Activated naive CD8-positive, alpha-beta T cell treated with anti-CD3 and anti-CD28 coated beads, Interleukin-2, amount 50 U/mL, for 24 hours (primary cell): ENCODE measurements at places on chromosomes 2 and 18.

- DNase-seq: no peak
Observed at GRCh38 chr2:113276761-113277425, 1.8 kb downstream of the PAX8 start.

DNA sequence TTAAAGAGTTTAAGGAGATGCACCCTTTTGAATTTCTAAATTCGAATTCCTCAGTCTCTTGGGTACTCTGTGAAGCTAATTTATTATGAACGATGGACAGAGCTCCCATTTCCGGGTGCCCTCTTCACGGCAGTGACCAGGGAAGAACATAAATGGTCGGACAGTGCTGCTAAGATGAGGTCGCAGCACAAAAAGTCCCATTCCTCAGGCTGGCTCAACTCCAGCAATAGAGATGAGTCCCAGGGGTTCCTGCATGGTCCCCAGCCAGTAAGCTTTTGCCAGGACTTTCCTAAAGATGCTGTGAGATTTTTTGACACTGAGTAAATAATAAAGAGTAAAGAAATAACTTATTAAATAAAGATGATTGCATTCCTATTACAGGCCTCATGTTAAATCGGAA, 43.0 kb upstream of the STK39 start:
- DNase-seq: no peak

GRCh38 chr18:58194028-58194427, 150.0 kb downstream of the NEDD4L start:
- DNase-seq: no peak

- DNase-seq: no peak
Observed at GRCh38 chr2:128279786-128280157, 38.9 kb downstream of the HS6ST1 start.

GRCh38 chr2:112660138-112660537, 14.4 kb downstream of the SLC20A1 start:
- no peak for DNase-seq

DNA sequence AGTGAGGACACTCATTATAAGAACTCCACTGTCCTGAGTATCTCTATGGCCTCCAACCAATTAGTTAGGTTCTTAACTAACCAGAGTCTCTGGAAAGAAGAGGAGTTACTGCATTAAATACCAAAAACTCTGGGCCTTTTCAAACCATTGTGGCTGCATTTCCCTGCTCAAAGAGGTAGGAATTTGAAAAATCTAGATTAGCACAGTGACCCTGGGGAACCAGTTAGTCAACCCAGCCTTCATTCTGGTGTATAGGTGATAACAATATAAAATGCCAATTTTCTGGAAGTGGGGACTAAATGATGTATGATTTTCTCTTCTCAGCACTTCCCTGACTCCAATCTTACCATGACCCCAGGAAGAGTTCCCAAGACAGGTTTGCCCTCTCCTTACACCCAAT, 287.8 kb upstream of the SETBP1 start:
- DNase-seq: no peak

GRCh38 chr2:23622966-23623675, 238.1 kb downstream of the KLHL29 start:
- no peak for DNase-seq

DNA sequence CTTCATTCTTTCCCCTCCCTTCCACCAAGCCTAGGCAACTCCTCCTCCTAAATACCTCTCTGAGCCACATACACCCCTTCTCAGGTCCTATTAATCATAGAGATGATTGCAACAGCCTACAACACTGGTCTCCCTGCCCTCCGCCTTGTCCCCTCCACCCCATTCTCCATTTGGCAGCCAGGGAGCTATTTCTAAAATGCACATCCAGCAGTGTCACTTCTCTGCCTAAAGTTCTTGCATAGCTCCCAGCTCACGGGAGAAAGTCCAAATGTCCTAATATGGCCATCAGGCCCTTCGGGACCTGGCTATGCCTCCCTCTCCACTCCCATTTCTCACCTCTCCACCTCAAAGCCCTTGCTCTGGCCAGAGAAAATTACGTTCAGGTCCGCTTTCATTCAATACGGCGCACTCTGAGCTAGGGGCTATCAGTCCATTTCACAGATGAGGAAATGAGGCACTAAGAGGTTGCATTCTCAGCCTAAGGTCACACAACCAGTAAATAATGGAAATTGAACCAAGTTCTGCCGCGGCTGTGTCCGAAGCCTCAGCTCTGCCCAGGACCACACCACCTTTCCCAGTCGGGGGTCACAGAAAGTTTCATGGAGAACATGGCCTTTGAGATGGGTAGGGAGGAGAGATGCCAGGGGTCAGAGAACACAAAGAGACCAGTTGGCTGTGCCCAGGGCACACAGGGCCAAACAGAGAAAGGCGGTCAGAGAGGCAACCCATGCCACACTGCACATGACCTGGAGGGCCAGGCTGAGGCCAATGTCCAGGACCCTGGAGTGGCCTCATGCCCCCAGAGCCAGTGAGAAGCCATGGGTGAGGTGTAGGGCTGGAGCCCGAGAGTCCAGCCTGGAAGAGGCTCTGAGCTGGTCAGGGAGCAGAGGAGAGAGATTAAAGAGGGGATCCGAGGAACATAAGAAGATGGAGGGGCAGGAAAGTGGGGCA, 72.8 kb downstream of the TNS1 start:
- no peak for DNase-seq

- DNase-seq: peak; percentile 41
Observed at GRCh38 chr2:39437522-39438296, 624 bp upstream of the MAP4K3 start.

DNA sequence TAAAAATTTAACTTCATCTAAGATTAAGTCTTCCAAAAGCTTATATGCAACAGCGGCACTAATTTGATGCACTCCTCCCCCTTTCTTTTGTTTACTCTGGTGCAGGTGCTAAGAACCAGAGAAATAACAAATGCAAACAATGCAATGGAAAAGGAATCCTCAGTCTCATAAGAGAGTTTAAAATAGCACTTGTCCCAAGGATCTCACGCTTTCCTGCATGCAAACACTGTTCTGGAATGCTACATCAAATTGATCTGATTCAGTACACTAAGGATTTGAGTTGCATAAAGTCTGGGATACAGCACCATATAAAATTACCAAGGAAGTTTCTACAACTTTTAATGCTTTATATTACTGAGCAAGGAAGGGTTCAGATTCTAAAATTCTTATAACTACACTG, 50.5 kb downstream of the SEPTIN10 start:
- DNase-seq: no peak

GRCh38 chr2:157792335-157793052, 83.6 kb downstream of the ACVR1 start:
- DNase-seq: no peak

- DNase-seq: no peak
Observed at GRCh38 chr2:38700881-38701458, 35.1 kb downstream of the GALM start.

DNA sequence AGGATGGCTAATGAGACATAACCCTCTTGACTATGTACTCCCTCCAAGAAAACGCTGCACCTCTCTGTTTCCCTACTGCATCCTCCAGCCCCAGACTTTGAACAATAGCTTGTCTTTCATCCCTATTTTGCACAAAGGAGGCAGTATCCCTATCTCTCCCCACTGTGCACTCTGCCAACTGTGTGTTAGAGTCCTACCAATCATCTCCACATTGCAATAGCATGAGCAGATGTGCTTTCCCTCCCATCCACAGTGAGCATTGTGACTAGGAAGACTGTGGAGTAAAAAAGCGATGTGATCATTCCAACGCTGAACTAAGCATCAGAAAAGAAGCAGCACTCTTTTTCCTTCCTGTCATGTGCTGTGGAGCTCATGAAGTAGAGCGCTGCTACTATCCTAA, 206.3 kb upstream of the GULP1 start:
- DNase-seq: no peak

- no peak for DNase-seq
Observed at GRCh38 chr18:35473562-35473961, 24.2 kb downstream of the INO80C start.

DNA sequence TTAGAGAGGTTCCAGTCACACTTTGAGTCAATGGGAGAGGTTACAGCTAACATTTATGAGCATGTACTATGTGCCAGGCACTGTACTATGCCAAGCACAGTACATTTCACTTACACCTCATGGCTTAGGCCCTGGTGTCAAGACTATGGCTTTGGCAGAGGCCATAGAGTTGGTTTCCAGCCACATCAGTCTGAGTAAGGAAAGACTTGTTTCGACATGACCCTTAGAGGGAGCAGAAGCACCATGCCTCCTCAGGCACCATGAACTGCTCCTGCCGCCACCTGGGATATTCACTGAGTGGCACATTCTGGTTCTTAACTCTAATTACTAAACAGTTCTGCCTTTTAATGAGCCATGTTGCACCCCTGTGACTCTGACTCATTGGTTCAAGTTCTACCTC, 12.7 kb downstream of the DGUOK start:
- DNase-seq: no peak

- no peak for DNase-seq
Observed at GRCh38 chr2:104635608-104636007, 218.3 kb upstream of the POU3F3 start.

DNA sequence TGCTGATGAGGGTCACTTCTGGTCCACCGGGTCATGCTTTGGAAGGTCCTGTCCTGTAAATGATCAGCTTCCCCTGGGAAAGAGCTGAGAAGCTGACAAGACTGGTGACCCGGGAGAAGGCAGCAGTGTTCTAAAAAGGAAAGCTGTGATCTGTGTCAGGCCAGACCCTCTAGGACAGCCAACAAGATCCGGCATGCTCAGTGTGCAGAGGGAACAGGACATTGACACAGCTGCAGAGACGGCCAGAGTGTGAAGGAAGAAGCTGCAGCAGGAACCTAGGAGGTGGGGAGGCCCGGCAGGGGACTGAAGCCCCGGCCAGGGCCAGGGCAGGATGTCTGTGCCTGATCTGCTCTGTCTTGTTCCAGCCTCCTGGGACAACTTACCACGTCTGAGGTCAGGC, 372.7 kb upstream of the ID2 start:
- DNase-seq: no peak
